CD4-positive, alpha-beta T cell treated with Interleukin-1 beta for 1 hour (primary cell): ENCODE measurements at places on chromosomes 7 and 10.
A peak's percentile ranks its signal among the peaks of the same experiment; 100 is the strongest.

DNA sequence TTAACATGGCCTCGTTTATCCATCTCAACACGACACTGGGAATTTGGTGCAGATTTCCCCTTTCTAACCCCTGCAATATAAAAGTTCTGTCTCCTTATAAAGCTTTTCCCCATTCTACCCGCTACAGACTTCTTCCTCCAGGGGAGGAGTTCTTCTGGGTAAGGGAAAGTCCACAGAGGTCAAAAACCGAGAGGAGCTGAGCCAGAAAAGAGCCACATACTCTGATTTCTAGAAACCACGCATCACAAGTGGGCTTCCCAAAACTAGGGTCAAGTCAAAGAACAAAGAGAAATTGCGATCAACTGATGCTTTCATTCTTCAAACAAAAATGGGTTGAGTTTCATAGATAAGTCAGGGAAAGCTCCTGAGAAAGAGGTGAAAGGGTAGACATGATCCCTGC is 6.8 kb downstream of the IL6 start:
- DNase-seq: no peak

DNA sequence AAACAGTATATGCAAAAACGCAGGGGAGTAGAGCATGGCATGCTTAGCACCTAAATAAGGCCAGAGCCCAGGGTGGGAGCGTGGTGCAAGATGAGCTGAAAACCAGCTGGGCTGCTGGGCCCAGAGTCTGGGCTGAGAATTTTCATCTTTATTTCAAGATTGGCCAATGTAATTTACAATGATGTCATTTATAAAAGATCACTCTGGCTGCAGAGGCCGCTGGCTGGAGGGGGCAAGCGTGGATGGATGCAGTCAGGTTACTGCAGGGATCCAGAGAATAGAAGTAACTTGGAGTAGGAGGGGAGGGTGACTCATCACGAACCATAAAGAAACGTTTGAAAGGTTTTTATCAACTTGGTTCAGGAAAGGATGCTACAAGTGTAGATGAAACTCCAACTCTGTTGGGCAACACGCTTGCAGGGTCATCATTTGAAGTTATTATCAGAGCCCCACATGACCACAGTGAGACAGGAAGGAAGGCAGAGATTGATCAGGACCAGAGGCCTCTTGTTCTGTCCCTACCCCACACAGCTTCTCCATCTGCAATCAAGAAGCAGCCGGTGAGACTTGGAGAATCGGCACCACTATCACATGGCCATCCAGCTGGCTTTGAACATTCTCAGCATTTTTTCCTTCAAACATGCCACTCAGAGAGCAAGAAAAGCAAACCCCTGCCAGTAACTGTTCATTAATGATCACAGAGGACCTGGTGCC is 49.2 kb downstream of the ODAD2 start:
- DNase-seq: no peak

DNA sequence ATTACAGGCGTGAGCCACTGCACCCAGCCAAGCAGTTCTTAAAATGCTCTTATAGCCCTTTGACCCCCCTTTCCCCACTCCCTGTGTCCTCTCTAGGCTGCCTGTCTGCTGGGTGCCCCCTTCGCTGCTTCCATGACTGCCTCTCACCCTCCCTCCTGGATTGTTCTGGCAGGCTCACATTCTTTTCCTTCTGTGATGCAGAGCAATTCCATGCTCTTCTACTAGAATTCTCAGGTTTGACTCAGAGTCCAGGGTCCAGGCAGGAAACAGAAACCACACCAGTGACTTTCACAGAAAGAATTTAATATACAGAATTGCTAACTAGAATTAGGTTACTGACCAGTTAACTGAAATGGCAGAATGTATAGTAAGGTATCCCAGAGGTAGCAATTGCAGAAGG is 244.8 kb downstream of the BAMBI start:
- no peak for DNase-seq

- DNase-seq: no peak
These were observed 180.0 kb upstream of the GHITM start for GRCh38 chr10:83959328-83959727.

GRCh38 chr7:96701258-96701657 is 8.4 kb downstream of the SEM1 start:
- DNase-seq: no peak

DNA sequence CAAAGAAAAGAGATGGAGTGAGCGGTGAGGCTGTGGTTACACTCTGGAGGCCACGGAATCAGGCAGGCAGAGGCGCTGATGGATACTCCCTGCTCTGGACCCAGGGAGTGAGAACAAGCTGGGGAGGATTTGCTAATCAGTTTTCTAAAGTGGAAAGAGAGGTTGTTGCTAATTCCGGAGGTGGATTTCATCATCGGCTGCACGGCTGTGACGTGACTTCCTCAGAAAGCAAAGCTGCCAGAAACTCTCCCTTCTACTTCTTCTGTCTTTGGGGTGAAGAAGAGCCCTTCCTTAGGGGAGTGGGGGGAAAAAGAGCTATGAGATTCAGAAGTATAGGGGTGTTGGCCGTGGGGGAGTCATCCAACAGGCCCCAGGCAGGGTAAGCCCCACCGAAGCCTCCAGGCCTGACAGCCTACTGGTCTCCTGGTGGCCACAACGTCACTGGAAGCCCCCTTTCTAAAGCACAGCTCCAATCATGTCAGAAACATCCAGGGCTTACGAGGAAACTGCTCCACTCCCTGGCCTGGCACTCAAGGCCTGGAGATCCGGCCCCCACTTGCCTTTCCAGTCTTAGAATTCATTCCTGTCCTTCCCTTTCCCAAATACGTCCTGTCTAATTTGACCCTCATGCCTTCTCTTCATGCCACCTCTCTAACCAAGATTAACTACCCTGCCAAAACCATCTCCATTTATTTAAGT is 114.5 kb downstream of the HIP1 start:
- DNase-seq: peak; percentile 68

- DNase-seq: no peak
These were observed 20.6 kb upstream of the CHCHD3 start for GRCh38 chr7:133102276-133103060.

- DNase-seq: no peak
These were observed 111.9 kb downstream of the USP6NL start for GRCh38 chr10:11499425-11500071.

- no peak for DNase-seq
These were observed 35.7 kb downstream of the ITPRID1 start for GRCh38 chr7:31549611-31550010.
